A549 treated with CpdA at 1 μM for 4 hours (cell line): ENCODE measurements at places on chromosomes 4 and X. TPM values are rescaled to one million over a fixed set of nuclear protein-coding genes. Genes with fewer than 3 reads are reported as not detected.

EIF1AX gene
- 89.2 to 113 TPM (median 110 TPM) in 5 replicates for total RNA-seq

GPM6B gene
- 0.05 TPM in 1 of 5 replicates, not detected in the others for total RNA-seq

SERTM2 gene
- total RNA-seq, result not detected in 5 replicates

SMIM10 gene
- 0.08 to 0.17 TPM (median 0.12 TPM) in 3 of 5 replicates, not detected in the others for total RNA-seq

CT45A3 gene
- total RNA-seq, result 0.24 to 0.32 TPM in 2 of 5 replicates, not detected in the others

ARFIP1 gene
- total RNA-seq, result 15.5 to 18.9 TPM (median 16.3 TPM) in 5 replicates

MAD2L1 gene
- 50.9 to 76.1 TPM (median 54.6 TPM) in 5 replicates for total RNA-seq

MFSD8 gene
- 12.4 to 15.4 TPM (median 14.0 TPM) in 5 replicates for total RNA-seq

KLF8 gene
- 0.05 TPM in 1 of 5 replicates, not detected in the others for total RNA-seq

EGF gene
- 0.13 to 1.9 TPM (median 0.42 TPM) in 5 replicates for total RNA-seq

FRG2 gene
- total RNA-seq, result 0.02 to 0.08 TPM in 2 of 5 replicates, not detected in the others

TDO2 gene
- total RNA-seq, result 0.22 to 1.1 TPM (median 0.60 TPM) in 5 replicates

TMEM31 gene
- 0.08 to 0.27 TPM in 2 of 5 replicates, not detected in the others for total RNA-seq

PAGE2B gene
- total RNA-seq, result not detected in 5 replicates
